ENCODE measurements at places on chromosomes 3 and 15.

- peak; percentile 10 for DNase-seq
Measured at GRCh38 chr3:31610700-31611275, 78.1 kb downstream of the STT3B start.

- no peak for DNase-seq
Measured at GRCh38 chr3:171842864-171843518, at the start of gene TMEM212. Gene TMEM212, plus strand, starts transcription at chr3:171843349. Its CDS starts 35 bp downstream, at chr3:171843384.

GRCh38 chr3:196138482-196139254, 56.8 kb upstream of the TFRC start:
- no peak for DNase-seq

GRCh38 chr3:185927501-185928200, 10.2 kb downstream of the TRA2B start:
- DNase-seq: no peak

GRCh38 chr3:15933439-15934139, 135.8 kb upstream of the ANKRD28 start:
- no peak for DNase-seq

DNA sequence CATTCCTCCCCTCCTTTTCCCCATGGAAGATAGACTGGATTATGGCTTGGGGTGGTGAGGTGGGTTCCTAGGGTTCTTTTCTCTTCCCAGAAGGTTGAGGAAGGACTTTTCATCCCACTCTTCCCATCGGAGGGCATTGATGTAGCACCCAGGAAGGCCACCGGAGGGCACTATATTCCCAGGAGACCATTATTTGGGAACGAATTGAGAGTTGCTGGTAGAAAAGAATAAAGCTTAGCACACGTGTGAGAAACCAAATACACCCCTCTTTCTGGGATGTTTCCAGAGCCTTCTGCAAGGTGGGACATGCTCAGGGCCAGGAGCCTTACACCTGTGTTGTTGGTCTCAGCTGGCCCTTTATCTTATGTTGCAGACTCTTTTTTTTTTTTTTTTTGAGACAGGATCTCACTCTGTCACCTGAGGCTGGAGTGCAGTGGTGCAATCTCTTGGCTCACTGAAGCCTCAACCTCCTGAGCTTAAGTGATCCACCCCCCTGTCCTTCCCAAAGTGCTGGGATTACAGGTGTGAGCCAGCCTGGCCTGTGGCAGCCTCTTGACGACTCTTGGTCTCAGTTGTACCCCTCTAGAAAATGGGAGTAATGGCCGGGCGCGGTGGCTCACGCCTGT, 6.3 kb upstream of the CDC25A start:
- peak; percentile 6 for DNase-seq

GRCh38 chr15:74725845-74726773, 781 bp upstream of the CYP1A1 start:
- no peak for DNase-seq

DNA sequence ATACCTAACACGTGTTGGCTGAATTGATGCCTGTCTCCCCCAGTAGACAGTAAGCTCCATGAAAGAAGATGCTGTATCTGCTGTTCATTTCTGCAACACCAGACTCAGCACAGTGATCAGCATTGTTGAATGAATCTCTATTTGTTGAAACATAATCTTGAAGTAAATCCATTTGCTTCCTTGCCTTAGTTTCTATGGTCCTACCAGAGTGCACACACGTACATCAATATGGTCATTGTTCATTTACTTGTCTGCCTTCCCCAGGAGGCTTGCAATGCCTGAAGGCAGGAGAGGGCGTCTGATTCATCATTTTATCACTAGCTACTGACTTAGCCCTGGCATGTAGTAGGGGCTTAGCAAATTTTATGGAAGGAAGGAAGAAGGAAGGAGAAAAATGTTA, 19.2 kb downstream of the RBP2 start:
- no peak for DNase-seq

- DNase-seq: no peak
Measured at GRCh38 chr3:151075869-151076562, 9.4 kb upstream of the MED12L start.

- peak; percentile 74 for DNase-seq
Measured at GRCh38 chr3:196219194-196219969, 3.0 kb downstream of the SLC51A start.

DNA sequence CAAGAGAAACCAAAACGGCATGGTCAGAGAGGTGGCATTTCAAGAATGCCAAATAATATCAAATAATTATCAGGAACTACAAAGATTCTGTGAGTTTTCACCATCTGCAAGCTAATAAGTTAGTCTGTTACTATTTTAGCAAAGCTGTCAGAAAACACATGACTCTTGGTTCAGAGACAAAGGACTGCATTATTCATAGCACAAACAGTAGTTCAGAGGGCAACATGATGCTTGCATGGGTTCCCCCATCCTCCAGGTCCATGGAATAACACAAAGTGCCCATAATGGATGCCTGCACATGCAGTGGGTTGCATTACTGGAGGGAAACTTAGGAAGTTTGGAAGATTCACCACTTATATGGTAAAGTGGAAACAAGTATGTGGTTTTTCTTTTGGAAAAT, 228.8 kb upstream of the ALCAM start:
- DNase-seq: no peak

DNA sequence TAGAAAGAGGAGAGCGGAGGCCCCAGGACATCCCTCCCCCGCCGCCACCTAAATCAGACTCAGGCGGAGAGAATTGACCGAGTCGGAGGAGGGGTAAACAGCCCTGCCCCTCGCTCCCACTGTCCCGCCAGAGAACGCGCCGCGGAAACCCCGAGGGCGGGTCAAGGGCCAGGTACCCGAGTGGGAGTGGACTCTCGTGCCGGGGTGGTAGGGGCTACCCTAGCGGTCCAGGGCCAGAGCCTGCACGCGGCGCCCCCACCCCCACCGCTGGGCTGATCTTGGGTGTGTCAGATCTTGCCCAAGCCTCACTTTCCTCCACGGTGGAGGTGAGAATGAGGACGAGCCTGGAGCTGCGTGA, 19.0 kb downstream of the SPATA12 start:
- DNase-seq: no peak

DNA sequence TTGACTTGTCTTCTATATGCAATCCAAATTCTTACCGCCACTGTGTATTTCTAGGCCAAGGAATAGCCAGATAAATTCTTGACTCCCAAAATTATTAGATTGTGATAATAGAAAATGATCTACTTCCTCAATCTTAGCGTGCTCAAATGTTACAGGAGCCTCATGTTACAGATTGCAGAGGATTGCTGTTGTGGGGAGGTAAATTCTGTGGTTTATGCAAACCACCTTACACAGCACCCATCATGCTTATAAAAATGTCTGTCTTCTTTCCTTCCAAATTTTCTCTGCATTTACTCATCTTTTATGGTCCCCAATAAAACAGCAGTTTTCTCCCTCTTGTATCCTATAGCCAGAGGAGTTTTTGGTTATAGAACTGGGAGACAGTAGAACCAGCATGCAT, 420.2 kb upstream of the ROBO1 start:
- DNase-seq: no peak

DNA sequence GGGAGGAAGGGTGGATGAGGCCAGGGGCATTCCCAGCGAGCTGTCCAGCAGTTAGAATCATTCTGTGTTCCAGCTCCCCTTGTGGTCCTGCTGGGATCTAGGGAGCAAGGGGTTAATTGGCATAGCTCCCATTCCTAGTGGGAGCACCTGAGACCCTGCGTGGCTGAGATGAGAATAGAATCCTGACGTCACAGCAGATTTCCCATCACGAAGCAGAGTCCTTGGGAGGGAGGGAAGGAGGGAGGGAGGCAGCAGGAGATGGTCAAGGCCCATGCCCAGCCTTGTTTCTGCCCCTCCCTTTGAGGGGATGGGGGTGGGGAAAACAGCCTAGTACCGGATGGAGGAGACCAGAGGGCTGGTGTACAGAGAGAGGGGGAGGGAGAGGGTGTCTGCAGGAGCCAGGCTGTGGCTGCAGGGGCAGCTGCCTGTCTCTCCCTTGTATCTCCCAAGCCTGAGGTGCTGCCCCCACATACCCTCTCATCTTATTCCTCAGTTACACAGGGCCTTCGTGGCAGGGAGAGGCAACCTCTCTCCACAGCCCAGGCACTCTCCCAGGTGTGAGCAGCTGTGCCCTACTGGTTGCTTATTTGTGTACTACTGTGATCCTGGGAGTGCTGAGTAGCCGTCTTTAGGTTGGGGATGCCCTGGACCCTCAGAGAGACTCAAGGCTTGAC, 5.4 kb downstream of the TYRO3 start:
- DNase-seq: no peak

DNA sequence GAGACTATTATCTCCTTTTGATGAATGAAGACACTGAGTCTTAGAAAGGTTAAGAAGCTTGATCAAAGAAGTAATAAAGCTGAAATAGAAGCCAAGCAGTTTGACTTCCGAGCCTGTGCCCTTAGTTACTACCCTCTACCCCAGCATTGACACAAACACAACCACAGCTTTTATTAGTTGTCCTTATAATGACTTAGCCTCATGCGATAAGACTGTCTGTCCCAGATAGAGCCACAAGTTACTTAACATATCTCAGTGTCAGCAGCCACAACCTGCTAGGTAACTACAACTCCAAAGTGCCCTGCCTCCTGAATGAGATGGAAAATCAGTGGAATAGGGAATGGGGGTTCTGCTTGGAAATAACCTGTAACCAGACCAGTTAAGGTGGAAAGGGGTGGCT, 781.6 kb upstream of the CFAP20DC start:
- DNase-seq: no peak

- no peak for DNase-seq
Measured at GRCh38 chr3:99430348-99431134, 207.9 kb upstream of the COL8A1 start.

DNA sequence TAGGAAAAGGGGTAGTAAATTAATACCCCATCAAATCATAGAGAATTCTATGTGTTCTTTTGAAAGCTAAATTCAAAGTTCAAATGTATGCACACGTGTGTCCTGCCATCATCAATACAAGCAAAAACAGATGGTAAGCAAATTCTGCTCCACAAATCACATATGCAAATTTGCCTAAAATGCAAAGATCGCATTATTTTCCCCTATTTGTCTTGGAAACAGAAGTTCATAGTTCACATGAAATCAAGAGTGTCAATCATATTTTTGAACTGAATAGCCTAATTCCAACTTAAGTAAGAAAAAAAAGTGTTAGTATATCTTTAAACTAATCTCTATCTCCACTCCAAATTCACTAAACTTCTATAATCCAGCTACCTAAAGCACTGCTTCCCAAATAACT, 8.5 kb downstream of the ADAM10 start:
- no peak for DNase-seq

DNA sequence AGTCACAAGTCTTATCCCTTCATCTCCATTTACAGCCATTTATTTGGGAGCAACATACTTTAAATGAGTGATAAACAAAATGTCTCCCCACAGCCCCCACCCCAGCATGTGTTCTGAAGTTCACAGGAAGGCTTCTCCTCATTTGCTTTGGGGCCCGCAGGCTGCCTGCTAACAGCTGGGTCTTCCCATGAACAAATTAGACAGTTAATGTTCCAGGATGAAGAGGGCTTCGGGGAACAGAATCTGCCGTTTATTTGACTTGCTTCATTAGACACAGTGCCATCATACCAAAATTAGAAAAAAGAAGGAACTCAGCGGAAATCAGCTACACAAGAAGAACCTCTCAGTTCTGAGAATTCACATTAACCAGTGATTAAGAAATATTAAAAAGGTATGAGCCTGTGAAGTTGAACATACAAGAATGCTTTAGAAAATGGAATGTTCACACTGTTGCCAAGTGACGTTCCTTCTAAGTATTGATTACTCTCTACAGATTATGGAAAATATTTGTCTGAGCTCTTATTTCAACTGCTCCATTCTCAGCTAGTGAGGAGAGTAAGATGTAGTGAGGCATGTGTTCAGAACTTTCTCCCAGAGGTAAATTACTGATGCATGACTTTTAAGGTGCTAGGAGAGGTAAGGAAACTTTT, 107.5 kb upstream of the THBS1 start:
- DNase-seq: no peak

DNA sequence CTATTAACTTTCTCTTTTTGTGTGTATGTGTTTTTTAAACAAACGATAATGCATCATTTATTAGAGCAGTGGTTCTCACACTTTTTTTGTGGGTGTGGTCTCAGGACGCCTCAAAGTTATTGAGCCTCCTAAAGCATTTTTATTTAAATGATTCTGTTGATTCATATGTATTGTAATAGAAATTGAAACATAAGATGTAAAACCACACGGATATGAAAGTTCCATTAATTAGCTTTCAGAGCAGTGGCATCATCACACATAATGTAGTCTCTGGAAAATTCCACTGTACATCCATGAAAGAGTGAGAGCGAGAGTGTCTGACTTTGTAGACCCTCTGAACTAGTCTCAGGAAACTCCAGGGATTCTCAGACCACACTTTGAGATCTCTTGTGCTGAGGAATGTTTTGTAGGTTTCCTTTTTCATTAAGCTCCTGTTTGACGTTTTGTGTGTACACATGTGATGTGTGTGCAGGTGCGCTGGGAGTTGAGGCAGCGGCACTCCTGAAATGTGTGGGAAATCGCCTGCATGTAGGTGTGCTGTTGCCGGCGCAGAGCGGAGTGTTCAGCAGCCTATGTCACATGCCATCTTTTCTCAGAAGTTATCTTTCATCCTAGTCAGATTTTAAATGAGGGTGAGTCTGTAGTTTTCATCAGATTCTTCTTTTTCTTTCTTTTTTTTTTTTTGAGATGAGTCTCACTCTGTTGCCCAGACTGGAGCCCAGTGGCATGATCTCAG, 5.3 kb upstream of the TRAK1 start:
- DNase-seq: no peak

- no peak for DNase-seq
Measured at GRCh38 chr3:11482021-11482420, 161.7 kb downstream of the VGLL4 start.

GRCh38 chr3:122355612-122356011, 27.4 kb downstream of the MIX23 start:
- DNase-seq: no peak

Data from non-pigmented ciliary epithelial cell (primary cell).